ENCODE measurements at places on chromosomes 6 and 20.

- no peak for DNase-seq
Observed at GRCh38 chr6:116047173-116047933, 13.3 kb downstream of the FRK start.

- DNase-seq: no peak
Observed at GRCh38 chr6:17714879-17715851, 8.4 kb upstream of the NUP153 start.

- DNase-seq: no peak
Observed at GRCh38 chr20:63696628-63697356, at the start of gene TNFRSF6B. Gene TNFRSF6B (plus strand): TSS chr20:63696652. CDS start chr20:63696768, 116 bp downstream.

DNA sequence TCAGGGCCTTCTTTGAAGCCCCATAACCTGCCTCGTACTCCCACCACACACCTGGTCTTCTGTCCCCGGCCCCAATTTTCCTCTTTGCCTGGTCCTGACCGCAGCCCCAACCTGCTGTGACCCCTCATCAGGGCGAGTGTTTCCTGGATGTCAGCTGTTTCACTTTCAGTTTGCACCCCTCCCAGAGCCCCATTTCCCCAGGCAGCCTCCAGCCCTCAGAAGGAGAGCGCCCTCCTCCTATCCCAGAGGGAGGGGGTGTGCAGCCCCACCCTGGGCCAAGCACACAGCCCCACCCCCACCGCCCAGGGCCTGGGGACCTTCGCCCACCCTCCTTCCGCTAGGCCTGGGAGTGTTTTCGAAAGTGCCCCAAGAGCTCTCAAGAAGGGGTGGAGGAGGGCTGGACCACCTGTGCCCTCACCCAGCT, 1.5 kb downstream of the BAK1 start:
- no peak for DNase-seq

DNA sequence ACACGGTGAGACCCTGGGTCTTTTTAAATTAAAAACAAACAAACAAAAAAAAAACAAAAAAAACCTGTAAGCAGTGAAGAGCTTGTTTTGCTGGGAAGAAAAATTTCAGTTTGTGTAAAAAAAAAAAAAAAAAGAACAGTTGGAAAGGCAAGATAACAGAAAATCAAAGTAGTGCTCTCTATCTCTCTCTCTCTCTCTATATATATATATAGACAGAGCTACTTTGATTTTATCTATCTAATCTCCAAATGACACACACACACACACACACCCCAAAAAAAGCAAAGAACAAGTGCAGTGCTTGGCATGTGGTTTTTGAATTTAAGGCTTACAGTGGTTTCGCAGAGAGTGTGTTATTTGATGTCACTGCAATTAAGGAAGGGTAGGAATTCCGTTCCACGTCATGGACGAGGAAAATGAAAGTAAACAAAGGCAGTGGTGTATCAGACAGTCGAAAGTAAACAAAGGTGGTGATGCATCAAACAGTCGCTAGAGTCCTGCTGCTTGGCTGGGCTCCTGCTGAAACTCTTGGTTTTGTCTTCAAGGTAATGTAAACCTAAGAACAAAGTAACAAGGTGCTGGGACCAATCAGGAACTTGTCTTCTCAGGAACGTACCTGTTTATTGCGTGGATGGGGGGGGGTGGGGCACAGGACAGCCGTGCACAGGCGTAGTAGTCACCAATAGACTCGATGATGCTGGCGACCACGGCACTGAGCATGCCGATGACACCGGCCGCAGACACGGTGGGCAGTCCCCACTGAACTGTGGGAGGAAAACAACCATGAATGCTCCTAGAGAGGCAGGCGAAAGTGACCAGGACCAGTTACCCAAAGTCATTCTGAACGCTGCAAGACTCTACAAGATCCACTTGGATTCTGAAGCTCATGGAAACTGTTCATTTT, 131.8 kb downstream of the SLC23A2 start:
- peak; percentile 39 for DNase-seq

DNA sequence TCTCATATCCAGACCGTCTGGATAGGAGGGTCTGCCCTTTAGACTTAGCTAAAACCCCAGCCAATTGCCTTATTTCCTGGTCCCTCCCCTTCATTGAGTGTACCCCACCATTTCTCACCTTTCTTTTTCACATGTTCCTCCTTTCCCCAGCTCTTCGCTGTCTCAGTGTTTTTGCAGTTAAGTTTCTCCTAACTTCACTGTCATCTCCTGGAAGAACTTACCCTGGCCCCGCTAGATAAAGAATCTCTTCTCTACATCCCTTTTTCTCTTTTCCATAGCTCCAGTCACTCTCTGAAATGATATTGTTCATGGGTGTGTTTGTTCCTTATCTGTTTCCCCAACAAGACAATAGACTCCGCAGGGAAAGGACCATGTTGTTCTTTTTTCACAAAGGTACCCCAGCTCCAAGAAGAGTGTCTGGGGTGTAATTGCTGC, 208.8 kb downstream of the TSHZ2 start:
- no peak for DNase-seq

- DNase-seq: no peak
Observed at GRCh38 chr6:41858703-41859102, 36.5 kb downstream of the USP49 start.

GRCh38 chr20:25282796-25283195, 34.9 kb downstream of the PYGB start:
- DNase-seq: no peak

DNA sequence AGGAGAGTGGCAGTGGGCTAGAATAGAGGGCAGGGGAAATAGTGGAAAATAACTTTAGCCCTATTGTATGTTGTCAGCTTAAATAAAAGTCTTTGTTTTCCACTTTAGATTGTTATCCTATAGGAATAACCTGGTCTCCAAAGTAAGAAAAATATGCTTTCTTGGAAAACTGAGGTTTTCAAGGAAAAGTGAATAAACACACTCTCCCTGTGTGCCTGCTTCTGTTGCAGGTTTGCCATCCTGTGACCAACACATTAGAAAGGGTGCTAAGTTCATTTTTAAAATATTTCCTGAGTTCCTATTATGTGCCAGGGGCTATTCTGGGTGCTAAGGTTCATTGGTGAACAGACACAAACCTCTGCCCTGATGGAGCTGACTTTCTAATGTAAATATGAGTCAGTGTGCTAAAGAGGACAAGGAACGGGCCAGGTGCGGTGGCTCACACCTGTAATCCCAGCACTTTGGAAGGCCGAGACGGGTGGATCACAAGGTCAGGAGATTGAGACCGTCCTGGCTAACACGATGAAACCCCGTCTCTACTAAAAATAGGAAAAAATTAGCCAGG, 23.5 kb downstream of the BICRAL start:
- DNase-seq: no peak

DNA sequence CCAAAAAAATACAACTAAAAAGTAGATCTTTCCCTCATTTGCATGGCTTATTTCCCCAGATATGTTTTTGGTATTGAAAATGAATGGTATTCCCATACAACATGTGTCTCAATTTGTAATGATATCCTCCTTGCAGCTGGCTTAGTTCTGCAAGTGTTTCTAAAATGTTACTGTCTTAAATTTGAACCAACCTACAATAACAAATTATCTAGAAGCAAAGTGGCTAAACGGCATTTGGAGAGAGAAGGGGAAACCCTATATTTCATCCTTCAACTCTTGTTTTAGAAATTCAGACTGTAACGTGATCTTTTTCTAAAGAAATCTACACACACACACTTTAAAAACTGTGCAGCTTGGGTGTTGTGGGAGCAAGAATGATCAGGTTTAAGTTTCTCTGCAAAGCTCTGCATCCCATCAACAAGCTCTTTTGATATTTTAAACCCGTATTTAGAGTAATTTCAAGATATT, 153.0 kb downstream of the SOBP start:
- no peak for DNase-seq

DNA sequence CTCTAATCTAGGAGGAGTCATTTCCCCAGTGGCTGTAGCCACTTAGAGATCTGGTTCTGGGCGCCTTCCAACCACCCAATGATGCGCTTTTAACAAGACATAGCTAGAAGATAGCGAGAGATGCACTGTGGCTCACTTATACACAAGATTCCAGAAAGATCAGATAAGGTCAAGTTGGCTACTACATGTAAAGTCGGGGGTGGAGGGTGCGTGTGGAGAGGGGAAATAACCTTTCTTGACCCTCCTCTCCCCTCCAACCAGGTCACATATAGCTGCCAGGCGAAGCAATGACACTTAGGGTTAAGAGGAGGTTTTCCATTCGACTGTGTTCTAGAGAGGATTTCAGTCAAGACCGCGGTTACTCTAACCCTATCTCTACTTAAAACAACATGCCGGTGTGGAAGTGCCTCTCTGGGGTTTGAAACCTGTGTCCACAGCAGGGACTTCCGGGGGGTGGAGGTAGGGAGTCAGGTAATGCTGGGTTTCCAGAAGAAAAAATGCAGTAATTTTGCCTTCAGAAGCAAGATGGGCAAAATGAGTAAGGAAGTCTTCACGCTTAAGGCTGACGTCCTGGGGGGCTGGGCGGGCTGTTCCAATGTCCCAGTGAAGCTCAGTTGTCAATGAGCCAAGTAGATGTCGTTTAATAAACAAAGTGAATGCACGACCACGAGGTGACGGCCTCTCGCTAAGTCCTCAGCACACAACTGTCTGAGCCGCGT, 1.8 kb upstream of the SIM1 start:
- no peak for DNase-seq

DNA sequence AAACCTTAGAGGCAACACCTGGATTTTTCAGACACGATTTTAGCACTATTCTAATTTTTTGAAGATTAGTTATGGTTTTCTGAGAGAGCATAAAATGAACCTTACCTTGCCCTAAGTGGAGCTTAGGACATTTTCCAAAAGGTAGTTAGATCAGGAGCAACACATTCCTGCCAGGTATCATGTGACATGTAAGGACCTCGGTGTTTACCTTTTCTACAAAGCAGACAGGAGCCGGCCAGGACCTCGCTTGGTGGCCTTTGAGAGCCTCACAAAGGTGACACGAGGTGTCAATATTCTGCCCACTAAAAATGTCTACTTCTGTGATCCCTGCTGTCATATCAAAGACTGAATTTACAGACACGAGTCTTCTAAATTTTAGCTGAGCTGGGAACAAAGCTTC, 174.9 kb downstream of the SMOC2 start:
- no peak for DNase-seq

DNA sequence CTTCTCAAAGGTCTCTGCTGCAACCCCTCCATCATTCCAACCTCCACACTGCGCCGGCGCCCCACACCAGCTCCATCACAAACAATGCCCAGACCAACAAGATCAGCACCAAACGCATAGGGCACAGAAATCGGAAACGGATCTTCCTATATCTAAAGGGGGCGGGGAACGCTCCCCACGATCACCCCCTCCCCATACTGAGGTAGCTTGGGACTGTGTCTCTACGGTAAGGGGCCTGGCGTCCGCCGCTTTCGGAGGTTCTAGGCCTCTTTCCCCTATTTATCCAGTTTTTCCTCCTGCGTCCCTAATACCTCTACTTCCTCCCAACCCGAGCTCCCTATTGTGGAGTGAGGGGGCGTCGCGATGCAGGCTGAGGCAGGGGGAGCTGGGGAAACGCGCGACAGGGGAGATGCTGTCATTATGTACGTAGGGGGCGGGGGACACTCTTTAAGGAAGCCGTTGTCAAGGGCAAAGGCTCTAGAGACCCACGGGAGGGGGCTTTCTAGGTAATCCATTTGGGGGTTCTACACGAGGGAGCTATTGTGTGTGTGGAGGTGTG, 909 bp downstream of the DNAAF9 start:
- no peak for DNase-seq

DNA sequence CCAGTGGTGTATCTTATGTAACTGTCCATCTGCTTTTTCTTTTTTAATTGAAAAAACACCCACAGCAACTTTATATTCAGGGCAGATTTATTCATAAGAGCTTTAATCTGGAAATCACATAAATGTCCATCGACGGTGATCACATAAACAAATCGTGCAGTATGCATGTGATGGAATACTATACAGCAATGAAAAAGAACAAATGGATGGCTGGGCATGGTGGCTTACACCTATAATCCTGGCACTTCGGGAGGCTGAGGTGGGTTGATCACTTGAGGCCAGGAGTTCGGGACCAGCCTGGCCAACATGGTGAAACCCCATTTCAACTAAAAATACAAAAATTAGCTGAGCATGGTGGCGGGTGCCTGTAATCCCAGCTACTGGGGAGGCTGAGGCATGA, 39.1 kb downstream of the VSTM2L start:
- DNase-seq: no peak

DNA sequence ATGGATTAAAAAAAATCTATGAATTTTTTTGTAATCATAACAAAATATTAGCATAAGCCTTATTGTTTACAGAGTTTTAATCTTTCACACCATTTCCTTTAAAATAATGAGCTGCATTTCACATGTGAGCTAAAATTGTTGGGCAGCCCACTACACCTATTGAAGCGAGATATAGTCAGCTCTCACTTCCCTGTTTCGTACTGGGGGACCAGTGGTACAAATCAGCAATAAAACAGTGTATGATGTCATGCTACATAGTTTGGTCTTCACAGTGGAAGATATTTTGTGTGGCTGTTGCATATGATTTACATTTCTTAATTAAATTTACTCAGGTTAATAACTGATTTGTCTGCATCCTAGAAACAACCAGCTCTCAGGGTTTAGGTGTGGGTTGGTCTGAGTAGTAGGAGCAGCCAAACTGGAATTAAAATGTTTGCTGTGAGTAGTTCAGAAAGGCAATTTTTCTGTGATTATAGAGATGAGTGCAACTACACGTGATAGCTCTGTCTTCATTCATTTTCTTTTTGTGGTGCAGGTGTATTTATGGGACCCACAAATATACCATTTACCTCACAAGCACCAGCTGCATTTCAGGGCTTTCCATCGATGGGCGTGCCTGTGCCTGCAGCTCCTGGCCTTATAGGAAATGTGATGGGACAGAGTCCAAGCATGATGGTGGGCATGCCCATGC, 99.3 kb downstream of the B3GAT2 start:
- DNase-seq: peak; percentile 84

- no peak for DNase-seq
Observed at GRCh38 chr6:10221178-10221577, 193.7 kb downstream of the TFAP2A start.

DNA sequence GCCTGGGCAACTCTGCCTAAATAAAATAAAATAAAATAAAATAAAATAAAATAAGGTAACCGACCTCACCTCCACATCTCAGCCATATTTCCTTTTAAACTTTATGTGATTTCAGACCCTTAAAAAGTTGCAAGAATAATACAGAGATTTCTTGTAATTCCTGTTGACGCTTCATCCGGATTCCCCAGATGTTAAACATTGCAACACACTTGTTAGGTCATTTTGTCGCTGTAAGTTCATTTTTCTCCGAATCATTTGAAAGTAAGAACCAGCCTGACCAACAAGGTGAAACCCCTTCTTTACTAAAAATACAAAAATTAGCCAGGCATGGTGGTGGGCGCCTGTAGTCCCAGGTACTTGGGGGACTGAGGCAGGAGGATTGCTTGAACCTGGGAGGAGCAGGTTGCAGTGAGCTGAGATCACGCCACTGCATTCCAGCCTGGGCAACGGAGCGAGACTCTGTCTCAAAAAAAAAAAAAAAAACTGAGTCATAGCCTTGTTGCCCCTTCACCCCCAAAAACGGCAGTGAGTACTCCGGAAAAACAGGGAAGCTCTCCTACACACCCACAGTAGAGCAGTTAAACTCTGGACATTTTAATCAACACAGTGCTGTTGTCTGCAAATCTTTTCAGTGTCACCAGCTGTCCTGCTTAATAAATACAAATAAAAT, 5.9 kb downstream of the PYGB start:
- DNase-seq: no peak
